Fibroblast of pulmonary artery (primary cell): ENCODE measurements at places on chromosomes 5 and 9.

GRCh38 chr9:89006267-89006666 is 15.0 kb downstream of the S1PR3 start:
- DNase-seq: no peak

DNA sequence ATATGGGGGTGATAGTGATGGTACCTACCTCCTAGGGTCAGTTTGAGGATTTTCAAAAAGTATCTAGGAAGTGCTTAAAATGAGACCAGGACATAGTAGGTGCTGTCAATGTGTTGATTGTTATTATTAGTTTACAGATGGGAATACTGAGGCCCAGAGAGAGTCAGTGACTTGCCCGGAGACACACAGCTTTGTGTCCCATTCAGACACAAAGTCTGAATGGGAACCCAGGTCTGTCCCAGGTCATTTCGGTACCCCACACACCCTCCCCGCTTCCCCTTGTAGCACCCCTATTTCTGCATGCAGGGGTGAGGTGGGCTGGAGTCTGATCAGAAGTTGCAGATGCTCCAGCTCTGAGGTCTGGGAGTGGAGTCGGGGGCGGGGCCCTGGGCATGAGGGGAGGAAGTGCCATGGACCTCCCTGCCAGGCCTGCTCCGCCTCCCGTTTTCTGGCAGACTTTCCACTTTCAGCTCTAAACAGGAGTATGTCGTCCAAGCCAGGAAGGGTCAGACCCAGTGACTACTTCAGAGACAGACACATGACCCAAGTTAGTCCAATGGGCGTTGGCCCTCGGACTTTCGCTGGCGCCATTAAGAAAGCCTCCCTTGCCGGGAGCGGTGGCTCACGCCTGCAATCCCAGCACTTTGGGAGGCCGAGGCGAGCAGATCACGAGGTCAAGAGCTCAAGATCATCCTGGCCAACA is 3.2 kb upstream of the DBN1 start:
- peak; percentile 62 for DNase-seq

- DNase-seq: peak; percentile 68
Measured at GRCh38 chr9:6014670-6015270, 654 bp downstream of the RANBP6 start.

- peak; percentile 59 for DNase-seq
Measured at GRCh38 chr9:72363908-72364678, 915 bp downstream of the ZFAND5 start.

GRCh38 chr9:89751079-89751825 is 146.4 kb downstream of the GADD45G start:
- no peak for DNase-seq

- DNase-seq: no peak
Measured at GRCh38 chr5:36482812-36483211, 123.6 kb upstream of the SLC1A3 start.

DNA sequence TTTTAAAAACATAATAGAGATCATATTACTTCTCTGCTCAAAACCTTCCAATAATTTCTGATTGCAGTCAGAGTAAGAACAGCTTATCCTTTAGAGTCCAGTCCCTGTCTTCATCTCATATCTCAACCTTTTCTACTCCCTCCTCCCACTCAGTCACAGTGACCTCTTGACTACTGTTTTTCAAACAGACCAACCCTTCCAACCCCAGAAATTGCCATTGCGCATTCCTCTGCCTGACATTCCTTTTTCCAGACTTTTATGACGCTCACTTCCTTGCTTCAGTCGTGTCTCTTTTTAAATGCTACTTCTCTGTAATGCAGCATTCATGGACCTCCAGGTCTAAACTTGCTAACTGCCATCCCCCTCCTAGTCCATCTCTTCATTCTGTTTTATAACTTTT is 800.5 kb downstream of the BRINP1 start:
- DNase-seq: no peak

DNA sequence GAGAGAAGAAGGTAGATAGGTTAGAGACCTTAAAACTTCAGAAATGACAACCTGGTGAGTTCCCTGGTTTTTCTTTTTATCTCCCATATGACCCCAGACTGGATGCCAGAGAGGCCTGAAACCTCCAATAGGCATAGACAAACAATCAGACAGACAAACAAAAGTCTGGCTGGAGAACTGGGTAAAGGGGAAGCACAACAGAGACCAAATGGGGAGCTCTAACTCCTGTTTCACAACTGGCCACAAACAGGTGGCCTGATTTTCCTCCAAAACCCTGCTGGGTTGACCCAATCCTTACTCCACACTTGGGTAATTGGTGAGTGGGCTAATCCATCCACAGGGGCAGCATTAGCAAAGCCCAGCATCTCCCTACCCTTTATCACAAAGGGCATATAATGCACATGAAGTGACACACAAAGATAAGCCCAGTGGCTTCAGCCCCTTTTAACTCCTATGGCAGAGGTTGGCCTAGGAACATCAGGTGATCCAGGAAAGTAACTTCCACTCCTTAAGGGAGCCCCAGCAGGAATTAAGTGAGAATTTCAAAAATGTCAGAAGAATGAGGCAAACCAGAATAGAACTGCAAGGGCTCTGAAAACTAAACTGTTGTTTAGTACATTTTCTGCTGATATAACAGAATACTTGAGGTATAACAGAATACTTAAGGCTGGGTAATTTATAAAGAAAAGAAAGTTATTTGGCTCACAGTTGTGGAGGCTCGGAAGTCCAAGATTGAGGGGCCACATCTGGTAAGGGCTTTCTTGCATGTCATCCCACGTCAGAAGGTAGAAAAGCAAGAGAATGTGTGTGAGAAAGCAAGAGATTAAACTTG is 60.9 kb upstream of the ROR2 start:
- no peak for DNase-seq

GRCh38 chr9:73173557-73174329 is 22.1 kb downstream of the ANXA1 start:
- DNase-seq: no peak

GRCh38 chr9:120078112-120078511 is 501.9 kb downstream of the CDK5RAP2 start:
- DNase-seq: no peak

DNA sequence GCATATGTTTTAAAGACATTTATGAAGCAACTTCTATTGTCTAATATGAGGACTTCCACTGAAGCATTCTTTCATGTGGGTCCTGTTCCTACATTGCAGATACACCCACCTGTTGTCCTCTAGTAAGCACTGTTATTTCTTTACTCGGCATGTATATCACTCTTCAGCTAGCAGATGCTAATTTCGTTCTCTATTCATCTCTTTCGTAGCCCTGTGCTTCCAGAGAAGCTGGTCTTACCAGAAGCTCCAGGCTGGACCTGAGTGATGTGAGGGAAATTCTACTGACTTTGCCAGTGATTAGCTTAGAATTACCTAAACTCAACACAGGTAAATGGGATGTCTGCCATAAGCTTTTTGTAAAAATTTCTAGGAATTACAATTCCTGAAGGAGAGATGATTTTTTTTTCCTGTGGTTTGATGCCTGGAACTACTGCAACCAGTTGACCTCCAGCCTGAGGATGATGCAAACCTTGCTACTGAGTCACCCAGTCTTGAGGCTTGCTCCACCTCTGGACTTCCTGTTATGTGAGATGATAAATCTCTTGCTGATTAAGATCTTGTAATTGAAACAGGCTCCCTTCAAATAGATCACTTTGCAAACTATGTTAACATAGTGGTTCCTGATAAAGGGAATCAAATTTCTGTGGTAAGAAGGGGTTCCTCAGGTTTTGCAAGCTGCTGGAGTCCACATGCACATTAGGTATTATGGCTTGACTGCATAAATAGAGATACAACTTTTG is 52.2 kb upstream of the SPINK5 start:
- peak; percentile 25 for DNase-seq

GRCh38 chr5:173232499-173233346 is 2.3 kb downstream of the NKX2-5 start:
- DNase-seq: no peak

- no peak for DNase-seq
Measured at GRCh38 chr5:6543346-6543730, 89.5 kb downstream of the NSUN2 start.

DNA sequence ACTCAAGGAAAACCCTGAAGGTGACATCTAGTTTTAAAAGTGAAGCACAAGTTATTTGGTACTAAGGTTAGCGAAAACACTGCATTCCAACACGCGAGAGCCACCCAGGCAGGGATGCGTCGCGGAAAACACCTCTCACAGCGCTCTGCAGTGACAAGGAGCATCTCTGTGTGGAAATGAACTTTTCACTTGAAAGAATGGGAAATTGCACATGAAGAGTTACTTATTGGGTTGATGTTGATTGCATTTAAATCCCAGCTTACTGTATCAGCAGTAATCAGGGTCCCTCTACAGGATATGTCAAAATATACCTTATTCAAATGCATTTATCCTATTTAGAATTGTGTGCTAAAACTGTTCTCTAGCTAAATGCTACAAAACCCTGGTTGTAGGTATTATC is 144.4 kb downstream of the BNC2 start:
- DNase-seq: peak; percentile 73

DNA sequence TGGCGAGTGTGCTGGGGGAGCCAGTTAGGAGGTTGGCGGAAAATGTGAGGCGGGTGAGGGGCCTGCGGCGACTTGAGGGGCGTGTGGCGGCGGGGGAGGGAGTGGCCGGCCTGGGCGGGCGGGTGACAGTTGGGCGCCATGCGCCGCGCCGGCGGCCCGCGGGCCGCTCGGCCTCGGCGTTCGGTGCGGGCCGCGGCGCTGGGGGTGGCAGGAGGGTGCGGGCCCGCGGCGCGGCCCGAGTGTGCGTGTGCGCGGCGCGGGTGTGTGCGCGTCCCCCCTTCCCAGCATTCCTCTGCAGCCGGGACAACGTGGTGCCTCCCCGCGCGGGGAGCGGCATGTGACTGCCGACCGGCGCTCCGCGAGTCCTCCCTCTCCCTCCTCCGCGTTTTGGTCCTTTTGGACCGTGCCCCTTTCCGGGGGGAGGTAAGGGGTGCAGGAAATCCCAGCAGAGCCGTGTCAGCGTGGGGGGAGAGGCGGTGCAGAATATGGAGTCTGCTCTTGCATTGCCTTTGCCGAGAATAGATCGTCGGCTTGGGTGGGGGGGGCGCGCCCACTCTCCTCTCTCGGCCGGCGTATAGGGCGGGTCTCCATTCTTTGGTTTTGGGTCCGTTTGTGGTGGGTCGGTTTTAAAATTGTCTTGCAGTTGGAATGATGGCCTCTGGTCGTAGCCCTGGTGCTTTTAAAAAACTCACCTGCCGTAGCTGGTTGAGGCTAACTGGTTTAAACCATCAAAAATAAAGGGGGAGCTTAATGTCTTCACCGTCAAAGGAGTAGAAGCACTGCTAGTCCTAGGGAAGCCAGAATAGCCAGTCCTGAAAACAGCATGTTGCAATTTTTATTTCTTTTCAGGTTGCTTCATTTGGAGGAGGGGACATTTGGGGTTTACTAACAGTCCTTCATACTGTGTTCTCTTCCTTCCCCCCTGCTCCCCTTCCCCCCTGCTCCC is 2.0 kb downstream of the LARP1 start:
- DNase-seq: peak; percentile 38

DNA sequence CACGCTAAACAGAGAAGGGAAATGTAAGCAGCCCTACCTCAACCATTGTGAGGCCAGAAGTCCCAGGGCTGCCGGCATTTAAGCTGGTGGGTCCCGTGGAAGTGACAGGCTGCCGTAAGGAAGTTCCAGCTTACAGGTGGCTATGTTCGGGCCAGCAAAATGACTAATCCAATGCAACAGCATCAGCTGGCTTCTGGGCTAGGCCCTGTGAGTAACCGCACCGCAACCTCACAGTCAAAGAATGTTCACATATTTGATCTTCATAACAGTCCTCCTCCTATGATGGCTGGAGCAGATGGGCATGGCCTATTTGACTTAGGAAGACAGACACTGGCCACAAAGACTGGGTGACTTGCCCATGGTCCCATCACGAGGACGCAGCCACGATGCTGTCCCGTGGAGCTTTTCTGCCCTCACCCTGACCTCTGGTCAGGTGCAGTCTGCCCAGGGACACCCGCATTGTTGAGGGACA is 88.2 kb downstream of the LIFR start:
- peak; percentile 90 for DNase-seq

DNA sequence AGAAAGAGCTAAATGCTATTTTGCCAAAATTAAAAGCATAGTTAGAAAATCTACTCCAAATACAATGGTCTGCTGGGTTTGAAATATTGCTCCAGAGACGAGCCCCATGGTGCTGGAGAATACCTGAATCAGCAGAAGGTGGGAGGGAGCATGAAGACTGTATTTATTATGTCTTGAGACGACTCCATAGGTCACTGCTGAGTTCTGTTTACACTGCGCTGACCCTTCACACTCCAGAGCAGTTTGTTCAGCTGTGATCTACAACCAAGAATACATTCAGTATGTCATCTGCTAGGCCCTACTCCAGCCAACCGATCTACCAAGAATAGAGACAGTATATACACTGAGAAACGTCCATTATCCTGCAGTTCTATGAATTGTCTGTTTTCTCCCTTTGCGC is 150.5 kb downstream of the TLE1 start:
- no peak for DNase-seq

- no peak for DNase-seq
Measured at GRCh38 chr9:6384732-6385131, 28.3 kb upstream of the UHRF2 start.
